ENCODE measurements at places on chromosomes 11 and 22. TPM values are rescaled to one million over a fixed set of nuclear protein-coding genes. Genes with fewer than 3 reads are reported as not detected.

Gene GLYATL1
- 0.31 TPM for total RNA-seq

Gene RGL4
- 3.1 TPM for total RNA-seq

Gene CDC42BPG
- total RNA-seq, result 23.5 TPM

Gene TRIM48
- not detected for total RNA-seq

Gene TBX10
- total RNA-seq, result not detected

Gene KCNK4
- not detected for total RNA-seq

Gene MUC6
- total RNA-seq, result 0.92 TPM

Gene NNMT
- total RNA-seq, result 15.4 TPM

Gene SLC22A25
- total RNA-seq, result not detected

Gene SLC22A9
- total RNA-seq, result not detected

Gene ZP1
- total RNA-seq, result not detected

Gene L3MBTL2
- total RNA-seq, result 21.2 TPM

Measured in lung (tissue), 17 donors.